ENCODE measurements at places on chromosomes 11 and 22. TPM values are rescaled to one million over a fixed set of nuclear protein-coding genes. Genes with fewer than 3 reads are reported as not detected.

DNA sequence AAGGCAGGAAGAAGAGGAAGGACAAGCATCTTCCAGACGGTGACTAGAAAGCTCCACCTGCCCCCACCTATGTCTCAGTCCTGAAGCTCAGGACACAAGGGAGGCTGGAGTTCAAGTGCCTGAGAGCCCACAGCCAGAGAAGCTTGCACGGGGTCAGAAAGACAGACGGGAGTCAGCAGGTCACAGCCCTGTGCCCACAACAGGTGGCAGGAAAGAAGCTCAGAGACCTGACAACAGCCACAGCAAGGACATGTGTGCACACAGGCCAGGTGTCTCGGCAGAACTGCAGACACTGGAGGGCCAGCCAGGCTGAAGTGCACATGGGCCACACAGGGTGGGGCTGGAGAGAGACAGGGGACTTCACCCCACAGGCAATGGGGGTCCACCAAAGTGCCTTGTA is 37.2 kb upstream of the MOB2 start:
- H3K27me3 ChIP-seq: peaks cover 5% of the 10 kb centered on the region
- no peaks in the 10 kb centered on the region for H3K36me3 ChIP-seq
- no peak overlapping the region for H3K27ac ChIP-seq
- H3K4me1 ChIP-seq: peaks cover 46% of the 10 kb centered on the region
- H3K4me3 ChIP-seq: no peak overlapping the region
- DNase-seq: no peak

DNA sequence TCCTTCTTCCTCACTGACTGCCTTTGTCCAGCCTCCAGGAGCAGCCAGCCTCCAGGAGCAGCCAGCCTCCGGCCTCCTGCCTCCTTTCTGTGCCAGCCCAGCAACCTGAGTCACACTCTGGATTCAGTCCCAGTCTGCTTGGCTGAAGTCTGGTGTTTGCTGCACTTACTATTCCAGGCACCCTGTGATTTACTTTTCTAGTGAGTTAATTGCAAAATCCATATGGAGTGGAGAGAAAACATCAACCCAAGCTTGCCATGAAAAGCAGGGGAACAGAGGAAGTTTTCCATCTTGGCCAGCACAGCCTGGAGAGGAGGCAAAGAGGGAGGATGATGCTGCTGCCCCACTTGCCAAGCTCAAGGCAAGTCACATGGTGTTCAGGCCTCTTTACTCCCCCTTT is 400.5 kb downstream of the TENM4 start:
- H3K4me1 ChIP-seq: peaks cover 21% of the 10 kb centered on the region
- H3K4me3 ChIP-seq: no peak overlapping the region
- peaks cover 4% of the 10 kb centered on the region for H3K36me3 ChIP-seq
- no peak for DNase-seq
- no peak overlapping the region for H3K27ac ChIP-seq

DNA sequence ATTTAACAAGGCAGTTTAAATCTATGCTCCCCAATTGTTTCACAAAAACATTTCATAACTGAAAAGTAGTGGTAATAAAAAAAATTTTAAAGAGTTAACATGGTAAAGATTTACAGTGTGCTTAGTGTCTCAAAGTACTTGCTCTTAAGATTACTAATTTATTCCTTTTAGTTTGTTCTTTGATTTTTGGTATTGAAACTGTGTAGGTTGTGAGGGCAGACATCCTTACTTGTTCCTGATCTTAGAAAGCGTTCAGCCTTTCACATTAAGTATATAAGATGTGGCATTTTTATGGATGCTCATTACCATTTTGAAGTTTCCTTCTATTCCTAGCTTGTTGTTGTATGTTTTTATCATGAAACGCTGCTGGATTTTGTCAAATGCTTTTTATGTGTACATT is 32.9 kb downstream of the RAB6A start:
- peaks cover 5% of the 10 kb centered on the region for H3K4me1 ChIP-seq
- H3K27me3 ChIP-seq: no peaks in the 10 kb centered on the region
- peaks cover 10% of the 10 kb centered on the region for H3K36me3 ChIP-seq
- no peak overlapping the region for H3K27ac ChIP-seq

GRCh38 chr11:36193721-36194120 is 95.5 kb downstream of the COMMD9 start:
- peaks cover 19% of the 10 kb centered on the region for H3K4me1 ChIP-seq
- no peak overlapping the region for H3K4me3 ChIP-seq
- H3K36me3 ChIP-seq: peaks cover 4% of the 10 kb centered on the region
- H3K27me3 ChIP-seq: peaks cover 7% of the 10 kb centered on the region
- no peak overlapping the region for H3K27ac ChIP-seq

- DNase-seq: no peak
- no peak overlapping the region for H3K4me3 ChIP-seq
- H3K4me1 ChIP-seq: no peaks in the 10 kb centered on the region
- H3K27ac ChIP-seq: no peak overlapping the region
- peaks cover 2% of the 10 kb centered on the region for H3K27me3 ChIP-seq
These were observed 630.2 kb downstream of the BRD1 start for GRCh38 chr22:49197505-49197904.

Gene MRPL16
- 36.4 TPM for total RNA-seq

Gene CDC45
- 3.5 TPM for total RNA-seq

All from glutamatergic neuron (in vitro differentiated cells).